ENCODE measurements at places on chromosomes 1 and 21.

- H3K36me3 ChIP-seq: no peaks in the 10 kb centered on the region
- no peaks in the 10 kb centered on the region for H3K27me3 ChIP-seq
- H3K4me3 ChIP-seq: no peak overlapping the region
Observed at GRCh38 chr1:110412576-110412975, 5.1 kb upstream of the LAMTOR5 start.

DNA sequence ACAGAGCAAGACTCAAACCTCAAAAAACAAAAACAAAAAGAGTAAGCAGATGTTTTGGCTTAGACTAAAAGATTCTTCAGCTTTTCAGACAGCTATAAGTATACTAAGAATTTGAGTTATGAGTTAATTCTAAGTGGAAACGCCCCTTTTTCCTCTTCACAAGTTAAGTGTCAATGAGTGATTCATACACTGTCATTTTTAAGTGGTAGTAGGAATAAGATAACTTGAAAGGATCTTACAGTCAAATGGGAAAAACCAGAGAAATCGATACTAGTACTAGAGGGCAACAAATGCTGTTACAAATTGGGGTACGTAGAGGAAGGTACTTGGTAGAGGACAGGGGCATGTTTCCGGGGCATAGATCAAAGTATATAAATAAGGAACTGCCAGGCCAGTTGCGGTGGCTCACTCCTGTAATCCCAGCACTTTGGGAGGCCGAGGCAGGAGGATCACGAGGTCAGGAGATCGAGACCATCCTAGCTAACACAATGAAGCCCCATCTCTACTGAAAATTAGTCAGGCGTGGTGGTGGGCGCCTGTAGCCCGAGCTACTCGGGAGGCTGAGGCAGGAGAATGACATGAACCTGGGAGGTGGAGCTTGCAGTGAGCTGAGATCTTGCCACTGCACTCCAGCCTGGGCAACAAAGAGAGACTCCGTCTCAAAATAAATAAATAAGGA lies 7.4 kb downstream of the H3-3A start:
- no peak overlapping the region for H3K27ac ChIP-seq
- peaks cover 2% of the 10 kb centered on the region for H3K36me3 ChIP-seq

DNA sequence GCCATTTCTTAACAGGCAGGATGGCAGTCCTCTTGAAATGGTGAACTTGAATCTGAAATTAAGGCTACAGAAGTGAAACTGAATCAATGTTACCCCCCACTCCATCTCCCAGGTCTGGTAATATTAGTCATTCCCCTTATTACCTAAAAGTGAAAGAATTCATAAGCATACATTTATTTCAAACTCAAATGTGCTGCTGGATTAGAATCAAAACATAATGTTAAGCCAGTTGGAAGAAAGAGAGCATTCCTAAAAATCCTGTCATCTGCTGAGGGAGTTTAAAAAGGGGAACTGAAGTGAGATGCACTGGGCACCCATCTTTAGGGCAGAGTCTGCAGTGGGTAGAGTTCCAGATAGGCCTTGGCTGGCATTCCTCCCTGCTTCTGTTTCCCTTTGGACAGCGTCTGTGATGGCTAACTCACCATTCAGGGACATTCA lies 17.4 kb downstream of the KIAA0319L start:
- H3K27me3 ChIP-seq: no peaks in the 10 kb centered on the region
- no peaks in the 10 kb centered on the region for H3K36me3 ChIP-seq
- H3K4me1 ChIP-seq: no peaks in the 10 kb centered on the region
- H3K4me3 ChIP-seq: no peak overlapping the region
- no peak for DNase-seq

- H3K27ac ChIP-seq: no peak overlapping the region
- no peaks in the 10 kb centered on the region for H3K36me3 ChIP-seq
- H3K4me3 ChIP-seq: no peak overlapping the region
- no peaks in the 10 kb centered on the region for H3K27me3 ChIP-seq
Observed at GRCh38 chr1:98937347-98937746, 67.3 kb downstream of the PLPPR5 start.

DNA sequence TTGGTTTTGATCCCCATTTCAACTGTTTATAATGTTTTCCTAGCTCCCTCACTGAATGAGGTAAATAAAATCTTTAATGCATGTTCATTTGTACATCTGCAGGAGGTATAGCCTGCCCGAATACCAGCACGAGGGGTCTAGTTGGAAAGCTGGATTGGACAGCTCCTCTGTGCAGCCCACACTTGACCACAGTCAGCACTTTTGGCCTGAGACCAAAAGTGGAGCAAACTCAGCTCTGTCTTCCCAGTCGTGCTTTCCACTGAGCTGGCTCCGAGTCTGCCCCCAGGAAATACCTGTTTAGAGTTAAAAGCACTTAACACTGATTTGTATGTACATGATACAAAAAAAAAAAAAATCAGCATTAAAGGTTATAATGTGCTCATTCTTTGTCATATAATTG lies 224.4 kb downstream of the DSCAM start:
- no peaks in the 10 kb centered on the region for H3K4me1 ChIP-seq
- H3K36me3 ChIP-seq: no peaks in the 10 kb centered on the region
- no peak for DNase-seq
- H3K27ac ChIP-seq: no peak overlapping the region
- H3K4me3 ChIP-seq: no peak overlapping the region

- peaks cover 31% of the 10 kb centered on the region for H3K4me1 ChIP-seq
- peak overlapping the region; percentile 19 for H3K4me3 ChIP-seq
- peaks cover 100% of the 10 kb centered on the region for H3K36me3 ChIP-seq
- H3K27me3 ChIP-seq: no peaks in the 10 kb centered on the region
- no peak for DNase-seq
Observed at GRCh38 chr1:18913065-18913835, 10.9 kb upstream of the ALDH4A1 start.
